ENCODE measurements at places on chromosomes 7 and 10.

DNA sequence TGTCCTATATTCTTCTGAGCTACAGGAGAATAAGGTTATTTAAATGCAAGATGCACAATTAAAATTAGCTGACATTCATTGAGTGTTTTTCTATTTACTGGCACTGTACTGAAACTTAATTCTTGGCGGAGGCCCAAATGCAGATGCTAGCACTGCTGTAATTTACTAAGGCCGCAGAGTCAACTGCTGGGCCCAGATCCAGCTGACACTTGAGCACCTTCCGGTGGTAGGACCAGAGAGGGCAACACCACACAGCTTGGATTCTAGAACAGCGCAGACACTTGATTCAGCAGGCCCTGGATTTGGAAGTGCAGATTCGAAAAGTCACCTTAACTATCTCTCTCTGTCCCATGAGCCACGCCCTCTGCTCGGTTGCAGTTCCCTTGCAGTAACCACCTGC lies 228.6 kb upstream of the TMEM72 start:
- no peak for DNase-seq

DNA sequence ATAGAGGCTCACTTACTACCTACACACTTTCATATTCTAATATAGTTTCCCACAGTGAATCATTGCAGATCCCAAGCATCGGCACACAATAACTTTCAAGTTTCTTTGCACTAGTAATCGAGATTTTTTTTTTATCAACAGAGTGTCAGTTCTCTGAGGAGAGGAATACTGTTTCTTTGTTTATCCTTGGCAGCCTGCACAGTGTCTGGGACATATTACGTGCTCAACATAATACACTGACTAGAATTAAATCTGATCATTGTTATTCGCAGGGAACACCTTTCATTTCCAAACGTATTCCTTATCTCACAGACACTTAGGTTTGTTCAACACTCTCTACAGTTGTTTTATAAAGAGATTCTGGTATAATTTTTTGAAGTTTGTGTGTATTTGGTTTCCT lies 95.3 kb downstream of the CACNA2D1 start:
- no peak for DNase-seq

DNA sequence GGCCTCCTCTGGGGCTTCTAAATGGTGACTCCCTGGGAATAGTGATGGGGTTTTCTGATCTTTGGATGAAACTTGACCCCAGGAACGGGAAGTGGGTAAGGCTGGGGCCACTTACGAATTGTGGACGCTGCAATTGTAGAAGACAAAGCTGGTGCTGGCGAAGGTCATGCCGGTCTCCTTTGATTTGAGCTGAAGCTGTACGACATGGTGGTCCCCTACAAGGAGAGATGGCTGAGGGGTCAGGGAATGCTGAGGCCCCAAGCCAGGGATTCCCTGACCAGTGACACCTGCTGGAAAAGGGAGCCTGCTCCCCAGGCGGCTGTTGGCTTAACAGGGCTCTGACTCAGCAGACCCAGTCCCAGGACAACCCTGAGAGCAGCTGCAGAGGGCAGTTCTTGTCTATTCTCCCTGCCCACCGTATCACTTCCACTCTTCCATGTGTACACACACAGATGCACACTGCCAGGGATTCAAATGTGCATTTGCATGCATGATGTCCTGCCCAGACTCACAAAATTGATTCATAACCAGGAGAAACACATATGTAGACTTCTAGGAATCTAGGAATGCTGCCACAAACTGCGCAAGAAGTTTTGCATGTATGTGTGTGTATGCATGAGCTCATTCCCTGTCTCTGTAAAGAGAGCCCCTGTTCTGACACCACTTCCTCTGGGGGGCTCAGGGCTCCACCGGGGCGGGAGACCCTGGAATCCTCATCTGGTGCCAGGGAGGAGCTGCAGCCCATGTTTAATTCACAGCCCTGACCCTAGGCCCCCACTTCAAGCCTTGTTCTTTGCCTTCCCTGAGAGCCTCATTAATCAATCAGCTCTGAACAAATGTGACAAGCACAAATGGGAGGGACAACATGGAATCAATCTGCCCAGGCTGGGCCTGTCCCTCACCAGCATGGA lies 350.0 kb downstream of the PLXNA4 start:
- DNase-seq: no peak

DNA sequence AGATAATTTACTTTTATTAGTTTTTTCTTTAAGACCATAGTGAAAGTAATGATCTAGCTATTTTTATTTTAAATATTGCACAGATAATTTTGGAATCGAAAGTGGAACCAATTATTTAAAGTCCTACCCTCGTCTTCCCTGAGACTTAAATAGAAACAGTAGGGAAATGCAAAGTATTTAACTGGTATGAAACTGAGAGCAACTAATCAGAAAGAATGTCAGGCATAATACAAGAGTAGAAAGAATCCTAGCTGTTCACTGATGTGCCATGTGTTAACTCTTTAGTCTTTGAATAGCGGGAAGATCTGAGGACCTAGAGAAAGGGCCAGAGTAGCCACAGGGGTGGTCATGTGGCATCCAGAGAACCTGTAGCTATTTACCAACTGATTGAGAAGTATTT lies 630.0 kb downstream of the NRG3 start:
- no peak for DNase-seq

DNA sequence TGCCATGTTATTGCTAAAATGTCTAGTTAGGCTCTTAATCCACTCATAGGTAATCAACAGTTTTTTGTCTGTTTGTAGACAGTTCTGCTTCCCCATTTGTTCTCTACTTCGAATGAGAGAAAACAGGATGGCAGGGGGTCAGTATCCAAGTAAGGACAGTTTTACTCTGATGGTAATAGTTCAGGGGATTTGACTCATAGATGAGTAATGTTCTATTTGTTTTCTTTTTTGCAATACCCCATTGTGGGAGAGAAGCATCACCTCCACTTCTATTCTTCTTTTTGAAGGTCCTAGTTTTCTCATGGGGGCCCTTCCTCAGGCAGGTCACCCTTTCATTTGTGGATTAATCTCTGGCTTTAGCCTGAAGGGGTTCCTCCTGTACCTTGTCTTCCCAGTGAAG lies 13.9 kb downstream of the PCLO start:
- DNase-seq: no peak

DNA sequence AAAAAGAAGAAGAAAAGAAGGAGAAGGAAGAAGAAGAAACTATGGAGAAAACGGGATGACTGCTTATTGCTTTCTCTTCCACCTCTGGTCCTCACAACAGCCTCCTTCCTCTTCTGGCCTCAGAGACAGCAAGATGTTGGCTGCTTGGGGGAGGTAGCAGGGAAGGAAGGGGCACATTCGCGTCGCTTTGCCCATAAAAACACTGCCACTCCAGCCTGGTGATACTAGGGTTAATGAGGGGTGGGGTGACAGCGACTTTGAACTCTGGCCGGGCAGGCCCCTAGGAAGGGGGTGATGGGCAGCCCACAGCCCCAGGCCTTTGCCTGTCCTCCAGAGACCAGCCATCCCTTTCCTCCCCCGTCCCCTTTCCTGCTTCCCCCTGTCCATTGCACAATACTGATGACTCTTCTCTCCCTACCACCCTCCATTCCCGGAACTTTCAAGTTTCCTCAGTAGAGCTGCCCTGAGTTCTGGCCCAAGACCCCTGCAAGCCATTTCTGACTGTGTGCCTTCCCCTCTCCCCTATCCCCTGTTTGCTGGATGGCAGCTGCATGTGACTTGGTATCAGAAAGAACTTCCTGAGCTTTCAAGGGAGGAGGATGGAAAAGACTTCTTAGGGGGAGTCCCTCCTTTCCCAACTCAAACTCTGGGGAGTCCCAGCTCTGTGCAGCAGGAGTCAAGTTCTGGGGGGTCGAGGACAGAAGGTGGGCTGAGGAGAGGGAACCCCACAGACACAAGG lies 2.2 kb upstream of the CUEDC2 start:
- DNase-seq: no peak

- DNase-seq: no peak
Observed at GRCh38 chr10:75887369-75887768, 455.9 kb downstream of the LRMDA start.

- no peak for DNase-seq
Observed at GRCh38 chr10:110708776-110709443, 64.8 kb downstream of the RBM20 start.

DNA sequence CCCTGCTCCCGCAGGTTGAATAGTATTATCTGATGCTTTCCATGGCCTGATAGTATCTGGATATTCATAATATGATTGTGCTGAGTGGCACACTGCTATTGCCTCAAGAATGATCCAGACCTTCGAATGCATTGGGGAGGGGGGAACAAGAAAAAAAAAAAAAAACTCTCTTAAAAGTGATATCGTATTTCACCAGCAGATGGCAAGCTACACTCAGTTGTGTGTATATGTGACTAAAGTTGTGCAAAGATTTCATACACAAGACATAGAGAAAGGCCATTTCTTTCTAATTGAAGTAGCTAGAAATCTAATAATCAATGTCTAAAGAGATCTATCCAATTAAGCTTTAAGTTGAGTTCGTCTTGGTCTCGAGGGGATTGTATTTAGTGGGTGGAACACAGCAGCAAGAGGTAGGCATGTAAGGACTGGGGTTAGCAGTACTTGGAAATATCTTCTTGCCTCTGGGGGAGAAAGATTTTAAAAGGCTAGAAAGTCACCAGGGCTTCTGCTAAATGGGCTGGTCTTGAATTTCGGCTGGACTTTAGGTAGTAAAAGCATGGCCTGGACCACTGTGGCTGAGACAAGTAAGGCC lies 15.3 kb downstream of the SFRP4 start:
- peak; percentile 47 for DNase-seq

DNA sequence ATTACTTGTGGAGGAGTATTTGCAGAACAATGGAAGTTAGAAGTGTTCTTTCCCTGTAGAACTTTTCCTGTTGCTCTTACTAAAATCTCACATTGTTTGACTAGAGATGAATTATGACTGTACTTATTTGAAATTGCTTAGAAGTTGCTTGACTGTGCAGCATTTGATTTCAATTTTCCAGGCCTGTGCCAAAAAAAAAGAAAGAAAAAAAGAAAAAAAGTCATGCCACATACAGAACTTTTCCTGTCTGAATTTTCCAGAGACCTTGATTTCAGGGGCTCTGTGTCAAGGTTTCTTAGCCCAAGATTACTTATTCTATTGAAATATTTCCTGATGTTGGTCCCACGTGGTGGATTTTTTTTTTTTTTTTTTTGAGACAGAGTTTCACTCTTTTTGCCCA lies 3.5 kb upstream of the FAM171A1 start:
- no peak for DNase-seq

GRCh38 chr10:96904648-96905047 lies 72.5 kb downstream of the LCOR start:
- DNase-seq: no peak

DNA sequence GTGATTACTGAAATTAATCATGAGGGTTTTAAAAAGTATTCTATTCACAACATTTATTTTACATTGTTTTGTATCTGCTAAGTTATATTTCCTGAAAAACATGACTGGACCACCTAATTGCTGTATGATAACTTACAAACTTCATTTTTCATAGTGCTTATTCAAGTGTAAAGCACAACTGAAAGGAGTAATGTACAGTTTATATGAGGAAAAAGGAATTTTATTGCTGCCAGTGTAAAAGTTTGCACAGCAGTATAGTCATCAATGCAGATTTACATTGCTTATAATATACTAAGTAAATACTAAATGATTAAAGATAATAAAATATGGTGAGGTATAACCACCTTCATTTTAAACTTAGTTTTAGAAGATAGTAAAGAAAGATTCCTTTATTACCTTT lies 4.0 kb downstream of the PTEN start:
- no peak for DNase-seq

- no peak for DNase-seq
Observed at GRCh38 chr10:17431871-17432311, 22.5 kb downstream of the ST8SIA6 start.

DNA sequence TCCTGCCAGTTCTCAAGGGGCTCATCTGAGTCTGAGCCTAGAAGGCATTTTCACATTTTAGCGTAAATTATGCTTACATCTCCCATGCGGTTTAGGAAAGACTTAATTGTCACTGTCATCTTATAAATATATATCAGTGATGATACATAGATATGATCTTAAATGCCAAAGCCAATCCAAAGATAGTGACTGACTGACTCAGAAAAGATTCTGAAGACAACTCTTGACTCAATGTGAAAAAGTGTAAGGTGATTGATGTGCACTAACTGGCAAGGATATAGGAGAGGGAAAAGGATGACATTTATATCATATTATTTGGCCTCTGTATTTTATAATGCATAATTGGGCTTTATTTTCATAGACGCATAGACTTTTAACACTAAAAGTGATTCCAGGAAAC lies 84.9 kb upstream of the LRRN3 start:
- DNase-seq: no peak

- no peak for DNase-seq
Observed at GRCh38 chr10:74973741-74974392, 137.6 kb upstream of the SAMD8 start.

GRCh38 chr10:72719941-72720592 lies 28.1 kb downstream of the MCU start:
- no peak for DNase-seq

- no peak for DNase-seq
Observed at GRCh38 chr10:65367706-65368105, 1558.1 kb upstream of the LRRTM3 start.

- no peak for DNase-seq
Observed at GRCh38 chr7:34851431-34851830, 185.9 kb downstream of the DPY19L1 start.

DNA sequence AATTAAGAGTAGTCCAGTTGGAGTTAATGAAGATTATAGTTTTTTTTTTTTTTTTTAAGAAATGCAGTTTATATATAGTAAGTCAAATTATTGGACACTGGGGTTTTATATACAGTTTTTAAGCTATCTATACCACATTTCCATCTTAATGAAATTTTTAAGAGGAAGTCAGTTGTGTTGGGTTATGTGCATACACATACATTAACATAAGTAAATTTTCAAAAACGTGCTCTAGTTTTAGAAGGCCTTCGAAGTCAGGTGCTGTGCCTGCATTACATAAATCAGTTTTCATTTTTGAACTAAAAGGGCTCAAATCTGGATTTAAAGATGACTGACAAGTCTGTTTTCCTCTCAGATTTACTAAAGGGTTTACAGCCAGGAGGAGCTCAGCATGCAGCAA lies 47.6 kb upstream of the FMC1 start:
- DNase-seq: no peak

GRCh38 chr7:77223261-77223660 lies 23.6 kb upstream of the FGL2 start:
- no peak for DNase-seq

DNA sequence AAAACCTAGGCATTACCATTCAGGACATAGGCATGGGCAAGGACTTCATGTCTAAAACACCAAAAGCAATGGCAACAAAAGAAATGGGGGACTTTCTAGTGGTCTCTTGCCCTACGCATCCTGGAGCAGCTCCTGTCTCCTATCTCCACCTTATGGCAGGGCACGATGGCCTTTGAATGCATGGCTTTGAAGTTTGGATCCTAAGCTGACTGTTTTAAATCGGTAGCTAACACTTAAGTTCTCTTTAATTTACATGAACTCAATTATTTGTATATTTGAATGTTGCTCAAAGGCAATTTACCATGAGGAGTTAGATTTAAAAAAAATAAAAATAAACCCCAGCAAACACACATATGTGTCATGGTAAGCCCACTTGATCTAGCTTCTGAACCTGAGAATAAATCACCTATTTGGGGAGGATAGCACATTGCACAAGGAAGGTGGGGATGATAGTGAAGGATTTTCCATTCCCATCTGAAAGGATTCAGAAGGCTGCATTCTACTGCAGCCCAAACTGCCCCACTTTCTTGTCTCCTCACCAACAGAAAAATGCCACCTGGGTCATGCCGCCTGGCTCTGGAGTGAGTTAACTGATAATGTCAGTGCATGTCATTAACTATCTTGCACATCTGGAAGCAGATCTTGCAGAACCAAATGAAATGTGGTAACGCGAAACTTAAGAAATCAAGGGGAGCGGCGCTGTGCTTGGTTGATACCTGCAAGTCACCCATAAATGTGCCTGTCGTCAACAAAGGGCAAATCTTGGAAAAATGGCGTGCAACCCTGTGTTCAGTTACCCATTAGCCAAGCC lies 12.4 kb downstream of the KLF6 start:
- no peak for DNase-seq
